MCF 10A (cell line): ENCODE measurements at places on chromosomes 11 and 22. TPM values are rescaled to one million over a fixed set of nuclear protein-coding genes. Genes with fewer than 3 reads are reported as not detected.
A peak's percentile ranks its signal among the peaks of the same experiment; 100 is the strongest.

RFPL2 gene
- not detected in 2 replicates for total RNA-seq

- no peak for DNase-seq
These were observed 73.7 kb upstream of the AMOTL1 start for GRCh38 chr11:94694309-94695060.

DNA sequence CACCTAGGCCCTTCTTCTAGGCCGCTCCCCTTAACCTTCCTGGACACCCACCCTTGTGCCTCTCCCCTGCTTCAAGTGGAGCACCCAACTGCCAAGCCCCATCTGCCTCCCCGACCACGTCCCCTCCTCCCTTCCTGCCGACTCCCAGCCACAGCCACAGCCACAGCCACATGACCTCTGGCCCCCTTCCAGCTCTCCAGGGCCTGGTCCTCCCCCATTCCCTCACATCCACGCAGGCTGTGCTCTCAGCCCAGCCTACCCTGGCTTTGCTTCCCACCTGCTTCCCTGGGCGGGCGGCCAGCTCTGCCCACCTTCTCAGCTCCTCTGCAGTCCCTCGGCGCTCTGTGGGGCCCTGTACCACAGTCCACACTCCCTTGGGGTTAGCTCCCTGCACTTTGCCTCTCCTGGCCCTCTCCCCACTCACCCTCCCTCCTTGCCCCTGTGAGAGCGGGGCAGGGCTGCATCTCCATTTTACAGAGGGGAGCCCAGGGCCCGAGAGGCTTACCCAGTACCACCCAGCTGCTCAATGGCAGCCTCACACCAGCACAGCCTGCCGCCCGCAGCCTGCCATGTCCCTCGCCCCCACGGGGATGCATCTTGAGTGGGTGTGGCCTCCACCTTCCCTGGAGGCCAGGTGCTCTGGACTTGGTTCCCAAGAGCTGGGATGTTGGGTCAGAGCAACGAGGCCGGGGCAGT is 20.3 kb downstream of the PARVG start:
- no peak for DNase-seq

- peak; percentile 94 for DNase-seq
These were observed 2.7 kb upstream of the CDC42BPG start for GRCh38 chr11:64846998-64847666.

GRCh38 chr22:50089682-50090411 is at the start of gene MOV10L1:
Gene MOV10L1, plus strand, starts transcription at chr22:50090006. Its CDS starts 83 bp downstream, at chr22:50090089.
- no peak for DNase-seq

GRCh38 chr22:23117891-23118646 is 23.7 kb downstream of the RSPH14 start:
- no peak for DNase-seq

- no peak for DNase-seq
These were observed 11.7 kb downstream of the SLC35C1 start for GRCh38 chr11:45816614-45817013.

SYCE3 gene
- 0.82 and 1.2 TPM in 2 replicates for total RNA-seq

GRCh38 chr11:120715239-120715638 is 203.7 kb downstream of the GRIK4 start:
- DNase-seq = no peak

DNA sequence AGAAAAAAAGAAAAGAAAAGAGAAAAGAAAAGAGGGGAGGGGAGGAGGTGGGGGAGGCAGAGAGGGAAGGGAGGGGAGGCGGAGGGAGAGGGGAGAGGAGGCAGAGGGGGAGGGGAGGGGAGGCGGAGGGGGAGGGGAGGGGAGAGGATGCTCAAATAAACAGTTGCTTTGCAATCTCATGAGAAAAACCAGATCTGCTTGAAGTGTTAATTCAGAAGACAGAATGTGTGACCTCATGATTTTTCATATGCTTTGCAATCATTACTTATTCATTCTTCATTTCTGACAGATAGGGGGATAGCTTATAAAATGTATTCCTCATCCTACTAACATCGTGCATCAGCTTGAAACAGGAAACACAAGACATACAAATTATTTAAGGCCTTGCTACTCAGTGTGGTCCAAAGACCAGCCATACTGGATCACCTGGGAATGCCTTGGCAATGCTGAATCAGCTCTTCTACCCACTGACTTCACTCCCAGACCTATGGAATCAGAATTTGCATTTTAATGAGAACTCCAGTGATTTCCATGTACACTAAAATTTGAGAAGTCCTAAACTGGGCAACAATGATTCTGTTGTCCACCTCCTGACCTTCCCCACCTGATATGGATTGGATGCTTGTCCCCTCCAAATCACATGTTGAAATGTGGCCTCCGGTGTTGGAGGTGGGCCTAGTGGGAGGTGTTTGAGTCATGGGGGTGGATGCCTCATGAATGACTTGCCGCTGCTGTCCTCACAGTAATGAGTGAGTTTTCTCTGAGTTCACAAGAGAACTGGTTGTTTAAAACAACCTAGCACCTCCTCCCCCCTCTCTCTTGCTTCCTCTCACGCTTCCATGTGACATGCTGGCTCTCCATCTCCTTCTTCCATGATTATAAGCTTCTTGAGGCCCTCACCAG is 69.2 kb downstream of the CCDC34 start:
- peak; percentile 32 for DNase-seq

DNA sequence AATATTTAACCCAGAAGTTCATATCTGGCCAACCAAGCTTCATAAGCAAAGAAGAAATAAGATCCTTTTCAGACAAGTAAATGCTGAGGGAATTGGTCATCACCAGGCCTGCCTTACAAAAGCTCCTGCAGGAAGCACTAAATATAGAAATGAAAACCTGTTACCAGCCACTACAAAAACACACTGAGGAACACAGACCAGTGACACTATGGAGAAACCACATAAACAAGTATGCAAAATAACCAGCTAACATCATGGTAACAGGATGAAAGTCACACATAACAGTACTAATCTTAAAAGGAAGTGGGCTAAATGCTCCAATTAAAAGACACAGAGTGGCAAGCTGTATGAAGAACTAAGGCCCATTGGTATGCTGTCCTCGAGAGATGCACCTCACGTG is 311.4 kb downstream of the DYNC2H1 start:
- no peak for DNase-seq

ZP1 gene
- not detected in 2 replicates for total RNA-seq

- no peak for DNase-seq
These were observed 4.6 kb downstream of the PRSS23 start for GRCh38 chr11:86804951-86805350.

GRCh38 chr11:11227296-11228085 is 125.6 kb downstream of the CSNK2A3 start:
- DNase-seq = no peak

DNA sequence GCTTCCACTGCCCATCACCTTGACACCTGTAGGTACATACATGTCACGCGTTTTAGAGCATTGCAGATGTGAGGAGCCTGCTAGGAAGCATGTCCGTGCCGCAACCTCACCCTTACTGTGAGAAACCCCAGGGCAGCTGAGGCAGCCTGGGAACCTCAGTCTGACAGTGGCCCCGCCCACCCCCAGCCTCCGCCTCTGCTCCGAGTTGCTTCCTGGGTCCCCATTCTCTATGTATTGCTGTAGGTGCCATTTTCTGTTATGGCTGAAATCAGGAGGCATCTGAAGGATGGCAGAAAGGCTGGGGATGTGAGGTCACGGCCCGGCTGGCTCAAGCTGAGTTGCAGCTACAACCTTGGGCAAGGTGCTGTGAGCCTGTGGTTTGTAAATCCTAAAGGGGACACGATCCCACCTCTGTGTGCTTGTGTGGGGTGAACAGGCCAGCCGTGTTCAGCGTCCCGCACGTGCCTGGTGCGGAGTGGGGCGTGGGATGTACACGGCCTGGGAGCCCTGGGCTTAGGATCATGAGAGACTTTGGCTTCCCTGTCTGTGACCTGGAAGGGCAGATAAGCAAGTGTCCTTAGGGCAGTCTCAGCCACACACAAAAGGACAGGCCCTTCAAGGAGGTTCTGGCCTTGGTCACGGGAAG is 102.7 kb downstream of the PHF21B start:
- no peak for DNase-seq

GRCh38 chr22:48453171-48453570 is 1374.5 kb downstream of the BRD1 start:
- no peak for DNase-seq

GRCh38 chr11:67279589-67280340 is 9.3 kb upstream of the ANKRD13D start:
- no peak for DNase-seq

GRCh38 chr11:35390737-35391682 is 28.3 kb downstream of the SLC1A2 start:
- DNase-seq = peak; percentile 85

CCDC73 gene
- total RNA-seq = 0.09 and 0.17 TPM in 2 replicates

GRCh38 chr11:13140028-13140870 is 131.1 kb downstream of the RASSF10 start:
- DNase-seq = no peak

- DNase-seq = no peak
These were observed 13.4 kb upstream of the ACR start for GRCh38 chr22:50724616-50725015.

- DNase-seq = peak; percentile 83
These were observed 61.0 kb downstream of the BMAL1 start for GRCh38 chr11:13338427-13339069.

PGA4 gene
- not detected in 2 replicates for total RNA-seq

PANX2 gene
- total RNA-seq = 0.77 and 2.7 TPM in 2 replicates

HBB gene
- not detected in 2 replicates for total RNA-seq

DNA sequence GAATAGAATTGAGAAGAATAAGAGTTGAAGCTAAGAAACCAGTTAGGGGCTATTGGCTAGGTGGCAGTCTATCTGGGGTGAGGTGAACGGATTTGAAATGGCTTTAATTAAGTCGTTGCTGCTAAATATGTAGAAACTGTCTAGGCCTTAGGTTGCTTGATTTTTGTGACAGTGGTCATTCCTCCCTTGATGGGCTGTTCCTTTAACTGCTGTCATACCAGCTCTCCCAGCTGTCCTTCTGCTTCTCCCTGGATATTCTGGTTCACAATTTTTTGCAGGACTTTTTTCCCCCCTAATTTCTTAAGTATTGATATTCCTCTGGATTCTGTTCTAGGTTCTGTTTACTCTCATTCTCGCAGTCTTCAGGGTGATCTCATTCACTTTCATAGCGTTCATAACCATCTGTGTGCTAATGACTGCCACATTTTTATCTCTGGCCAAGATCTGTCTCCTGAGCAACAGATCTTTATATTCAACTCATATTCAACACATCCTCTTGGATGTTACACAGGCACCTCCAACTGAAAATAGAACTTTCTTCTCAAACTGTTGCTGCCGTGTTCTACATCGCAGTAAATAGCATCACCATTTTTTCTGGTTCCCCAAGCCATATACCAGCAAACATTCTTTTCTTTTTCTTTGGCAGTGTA is 134.1 kb downstream of the UVRAG start:
- DNase-seq = no peak

DNA sequence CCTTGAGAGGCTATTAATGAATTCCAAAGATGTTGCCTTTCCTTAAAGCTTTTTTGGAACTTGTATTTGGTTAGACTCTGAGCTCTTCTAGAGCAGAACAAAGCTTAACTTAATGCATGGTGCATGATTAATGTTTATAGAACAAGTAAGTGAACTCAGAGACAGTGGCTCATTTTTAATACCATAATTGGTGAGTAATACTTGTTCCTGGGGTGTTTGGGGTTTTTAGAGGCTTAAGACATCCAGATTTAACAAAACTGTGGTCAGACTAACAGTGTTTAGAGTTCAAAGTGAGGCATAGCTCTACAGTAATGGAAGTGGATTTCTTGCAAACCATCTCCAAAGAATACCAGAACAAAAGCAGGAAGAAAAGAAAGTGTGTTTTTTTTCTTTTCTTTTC is 73.7 kb upstream of the CTSC start:
- DNase-seq = peak; percentile 62

OR6T1 gene
- total RNA-seq = not detected in 2 replicates

GRCh38 chr11:130600139-130600538 is 151.7 kb downstream of the ADAMTS15 start:
- no peak for DNase-seq

GPR83 gene
- not detected in 2 replicates for total RNA-seq

POGLUT3 gene
- 0.79 and 1.1 TPM in 2 replicates for total RNA-seq

- no peak for DNase-seq
These were observed 6.8 kb downstream of the CABP7 start for GRCh38 chr22:29726512-29727130.

DNA sequence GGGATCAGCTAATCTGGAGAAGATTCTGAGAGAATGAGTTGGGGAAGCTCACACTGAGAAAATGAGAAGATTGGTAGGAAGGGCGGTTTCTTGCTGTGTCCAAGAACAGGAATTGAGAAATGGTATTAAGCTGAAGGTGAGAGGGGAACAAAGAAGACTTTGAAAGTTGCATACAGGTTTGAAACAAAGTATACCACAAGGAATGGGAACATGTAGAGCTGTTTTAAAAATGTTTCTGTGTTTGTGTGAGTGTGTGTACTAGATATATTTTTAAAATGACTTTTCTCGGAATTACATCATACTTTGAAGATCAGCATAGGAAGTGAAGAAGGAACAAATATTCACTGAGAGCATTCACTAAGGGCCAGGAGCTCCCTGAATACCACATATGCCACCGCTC is 24.4 kb upstream of the IZUMO1R start:
- no peak for DNase-seq

DNA sequence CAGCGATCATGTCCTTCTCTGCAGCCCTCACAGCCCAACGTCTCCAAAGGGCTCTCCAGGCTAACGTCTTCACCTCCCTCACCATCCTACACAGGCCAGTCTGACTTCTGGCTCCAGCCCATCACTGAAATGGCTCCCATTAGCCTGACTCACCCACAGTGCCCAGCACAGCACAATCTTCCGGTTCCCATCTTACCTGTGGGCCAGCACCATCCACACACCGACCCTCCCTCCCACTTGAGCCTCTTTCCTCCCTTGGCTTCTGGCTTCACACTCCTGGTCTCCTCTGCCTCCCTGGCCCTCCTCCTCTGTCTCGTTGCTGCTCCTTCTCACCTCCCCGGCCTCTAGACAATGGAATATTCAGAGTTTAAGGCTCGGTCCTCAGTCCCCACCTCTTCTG is 51.2 kb downstream of the PDE2A start:
- DNase-seq = no peak

GRCh38 chr11:10407055-10407454 is 48.0 kb upstream of the AMPD3 start:
- peak; percentile 85 for DNase-seq

DNA sequence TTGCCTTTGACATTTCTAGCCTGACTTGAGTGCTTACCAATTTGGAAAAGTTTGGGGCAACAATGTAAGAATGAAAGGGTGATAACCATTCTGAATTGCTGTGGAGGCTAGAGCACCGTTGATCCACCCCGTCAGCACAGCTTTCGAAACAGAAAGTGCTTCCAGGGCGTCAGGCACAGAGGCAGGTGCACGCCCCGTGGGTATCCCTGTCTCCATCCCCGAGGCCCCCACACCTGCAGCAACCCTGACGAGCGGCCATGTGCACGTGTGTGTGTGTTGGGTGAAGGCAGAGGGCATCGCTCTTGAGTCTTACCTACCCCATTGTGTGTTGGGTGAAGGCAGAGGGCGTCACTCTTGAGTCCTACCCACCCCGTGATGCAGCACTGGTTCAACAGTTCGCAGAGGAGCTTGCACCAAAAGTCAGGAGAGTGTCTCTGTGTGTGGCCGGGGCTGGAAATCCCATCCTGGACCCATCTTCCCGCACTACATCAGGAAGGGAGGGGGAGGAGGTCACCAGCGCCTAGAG is 404.5 kb downstream of the BRD1 start:
- no peak for DNase-seq

DNAL4 gene
- 18.3 and 30.3 TPM in 2 replicates for total RNA-seq
